ENCODE measurements at places on chromosomes 7 and 10. TPM values are rescaled to one million over a fixed set of nuclear protein-coding genes. Genes with fewer than 3 reads are reported as not detected.
A peak's percentile ranks its signal among the peaks of the same experiment; 100 is the strongest.

DNA sequence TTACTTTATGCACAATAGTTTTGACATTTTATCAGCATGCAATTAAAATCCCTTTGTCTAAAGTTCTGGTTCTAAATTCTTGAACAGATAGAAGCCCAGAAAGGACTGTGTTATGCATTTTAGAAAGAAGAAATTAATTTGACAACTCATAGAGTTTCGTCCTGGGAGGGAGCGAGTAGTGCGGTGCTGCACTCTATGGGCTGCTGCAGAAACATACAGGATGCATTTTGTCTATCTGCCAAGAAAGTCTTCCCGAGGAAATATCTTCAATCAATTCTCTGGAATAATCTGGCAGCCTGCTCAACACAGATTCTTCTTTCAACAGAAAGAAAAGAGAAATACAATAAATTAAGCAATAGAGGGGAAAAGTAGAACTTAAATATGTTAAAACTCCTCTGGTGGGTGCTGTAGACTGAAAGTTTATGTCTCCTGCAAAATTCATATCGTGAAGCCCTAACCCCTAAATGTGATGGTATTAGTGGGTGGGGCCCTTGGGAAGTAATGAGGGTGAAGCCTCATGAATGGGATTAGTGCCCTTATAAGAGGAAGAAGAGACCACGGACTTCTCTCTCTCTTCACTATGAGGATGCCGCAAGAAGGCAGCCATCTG lies 39.0 kb upstream of the IFRD1 start:
- no peak overlapping the region for H3K27ac ChIP-seq
- H3K4me3 ChIP-seq, result no peak overlapping the region
- peaks cover 6% of the 10 kb centered on the region for H3K27me3 ChIP-seq
- no peak for DNase-seq

GRCh38 chr7:18706670-18707069 lies 211.1 kb downstream of the HDAC9 start:
- DNase-seq, result no peak
- H3K27me3 ChIP-seq, result no peaks in the 10 kb centered on the region
- no peak overlapping the region for H3K4me3 ChIP-seq

GRCh38 chr7:98779800-98780587 lies 89.8 kb downstream of the TMEM130 start:
- H3K4me3 ChIP-seq, result no peak overlapping the region
- no peaks in the 10 kb centered on the region for H3K4me1 ChIP-seq
- no peaks in the 10 kb centered on the region for H3K36me3 ChIP-seq
- no peaks in the 10 kb centered on the region for H3K27me3 ChIP-seq
- no peak for DNase-seq

DNA sequence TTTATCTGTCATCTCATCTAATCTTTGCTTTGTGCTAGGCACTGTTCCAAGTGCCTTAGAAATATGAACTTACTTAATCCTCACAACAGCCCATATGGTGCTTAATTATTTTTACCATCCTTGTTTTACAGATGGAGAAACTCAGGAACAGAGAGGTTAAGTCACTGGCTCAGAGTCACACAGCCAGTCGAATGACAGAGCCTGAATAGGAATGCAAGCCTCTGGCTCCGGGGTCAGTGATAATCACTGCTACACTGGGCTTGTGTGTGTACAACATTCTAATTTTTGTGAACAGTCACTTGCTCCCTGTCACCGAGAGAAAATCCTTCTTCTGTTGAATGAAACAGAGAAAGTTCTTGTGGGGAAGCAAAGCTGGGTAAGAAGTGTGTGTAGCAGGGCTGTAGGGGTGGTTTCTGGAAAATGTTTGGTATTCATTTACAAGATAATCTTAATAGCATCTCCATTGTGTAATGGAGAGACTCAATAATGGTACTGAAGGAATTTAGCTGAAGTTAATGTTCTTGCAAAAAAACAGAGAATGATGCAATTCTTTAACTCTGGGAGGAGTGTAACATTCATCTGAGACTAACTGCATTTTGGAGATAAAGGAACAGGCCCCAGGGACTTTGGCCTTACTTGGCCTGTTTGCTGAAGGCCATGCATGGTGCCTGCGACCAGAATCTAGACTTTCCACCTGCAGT lies 290.6 kb downstream of the FRMD4A start:
- H3K27ac ChIP-seq, result no peak overlapping the region
- peaks cover 2% of the 10 kb centered on the region for H3K4me1 ChIP-seq
- no peaks in the 10 kb centered on the region for H3K27me3 ChIP-seq
- no peak for DNase-seq
- no peaks in the 10 kb centered on the region for H3K36me3 ChIP-seq
- no peak overlapping the region for H3K4me3 ChIP-seq

DNA sequence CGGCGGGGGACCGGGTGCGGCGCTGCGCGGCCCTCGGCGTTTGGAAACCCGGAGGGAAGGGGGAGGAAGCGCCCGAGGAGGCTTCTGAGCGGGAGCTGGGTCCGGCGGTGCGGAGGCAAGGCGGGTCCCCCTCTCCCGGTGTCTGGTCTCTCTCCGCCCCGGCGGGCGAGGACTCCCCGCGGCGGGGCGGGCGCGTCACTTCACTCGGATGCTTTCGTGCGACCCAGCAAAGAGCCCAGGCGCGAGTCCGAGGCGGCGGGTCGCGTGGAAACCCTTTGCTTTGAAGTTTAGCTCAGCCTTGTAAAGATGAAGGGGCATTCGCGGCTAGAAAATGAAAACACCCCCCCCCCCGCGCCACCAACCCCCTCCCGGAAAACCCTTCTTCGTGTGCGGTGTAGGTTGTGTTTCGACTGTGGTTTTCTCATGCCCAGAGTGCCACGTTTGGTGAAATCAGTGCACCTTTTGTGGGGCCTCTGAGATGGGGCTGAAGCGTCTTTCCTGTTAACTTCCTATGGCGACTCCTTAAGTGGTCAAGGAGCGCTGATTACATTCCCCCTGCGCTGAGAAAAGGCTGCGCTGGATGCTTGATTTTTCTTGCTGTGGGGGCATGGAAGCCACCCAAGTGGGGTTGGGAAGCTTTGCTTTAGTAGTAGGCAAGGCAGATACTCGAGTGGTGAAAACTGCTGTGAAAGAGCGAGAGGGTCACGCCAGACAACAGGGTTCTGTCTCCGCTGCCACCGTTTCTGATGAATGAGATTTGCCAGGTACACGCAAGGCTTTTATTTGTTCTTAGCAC lies 876 bp downstream of the GNAI1 start:
- peaks cover 43% of the 10 kb centered on the region for H3K4me1 ChIP-seq
- H3K27ac ChIP-seq, result peak overlapping the region; percentile 97
- no peaks in the 10 kb centered on the region for H3K27me3 ChIP-seq
- H3K4me3 ChIP-seq, result peak overlapping the region; percentile 99

DNA sequence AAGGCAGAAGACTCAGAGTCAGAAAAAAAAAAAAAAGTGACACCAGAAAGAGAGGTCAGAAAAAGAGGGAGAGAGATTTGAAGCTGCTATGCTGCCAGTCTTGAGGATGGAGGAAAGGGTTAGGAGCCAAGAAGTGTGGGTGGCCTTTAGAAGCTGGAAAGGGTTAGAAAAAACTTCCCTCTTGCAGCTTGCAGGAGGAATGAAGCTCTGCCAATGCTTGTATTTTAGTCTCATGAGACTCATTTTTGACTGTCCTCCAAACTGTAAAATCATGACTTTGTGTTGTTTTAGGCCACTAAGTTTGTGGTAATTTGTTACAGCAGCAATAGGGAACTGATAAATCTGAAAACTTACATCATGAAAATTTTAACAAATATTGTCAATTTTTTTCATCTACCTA lies 127.7 kb upstream of the NOBOX start:
- H3K27me3 ChIP-seq, result no peaks in the 10 kb centered on the region
- H3K4me1 ChIP-seq, result no peaks in the 10 kb centered on the region
- no peak overlapping the region for H3K27ac ChIP-seq
- no peak overlapping the region for H3K4me3 ChIP-seq
- no peak for DNase-seq

- H3K4me1 ChIP-seq, result no peaks in the 10 kb centered on the region
- DNase-seq, result no peak
- no peaks in the 10 kb centered on the region for H3K36me3 ChIP-seq
- no peak overlapping the region for H3K4me3 ChIP-seq
- H3K27ac ChIP-seq, result no peak overlapping the region
Observed at GRCh38 chr7:115379321-115379720, 457.4 kb downstream of the MDFIC start.

GRCh38 chr10:119007211-119007574 lies 22.3 kb upstream of the NANOS1 start:
- H3K4me1 ChIP-seq, result peaks cover 23% of the 10 kb centered on the region
- no peak for DNase-seq
- no peak overlapping the region for H3K27ac ChIP-seq
- no peak overlapping the region for H3K4me3 ChIP-seq
- H3K27me3 ChIP-seq, result no peaks in the 10 kb centered on the region
- no peaks in the 10 kb centered on the region for H3K36me3 ChIP-seq

- DNase-seq, result no peak
- peaks cover 17% of the 10 kb centered on the region for H3K27me3 ChIP-seq
- no peak overlapping the region for H3K4me3 ChIP-seq
- no peaks in the 10 kb centered on the region for H3K36me3 ChIP-seq
Observed at GRCh38 chr10:49645417-49645816, 31.6 kb downstream of the CHAT start.

DNA sequence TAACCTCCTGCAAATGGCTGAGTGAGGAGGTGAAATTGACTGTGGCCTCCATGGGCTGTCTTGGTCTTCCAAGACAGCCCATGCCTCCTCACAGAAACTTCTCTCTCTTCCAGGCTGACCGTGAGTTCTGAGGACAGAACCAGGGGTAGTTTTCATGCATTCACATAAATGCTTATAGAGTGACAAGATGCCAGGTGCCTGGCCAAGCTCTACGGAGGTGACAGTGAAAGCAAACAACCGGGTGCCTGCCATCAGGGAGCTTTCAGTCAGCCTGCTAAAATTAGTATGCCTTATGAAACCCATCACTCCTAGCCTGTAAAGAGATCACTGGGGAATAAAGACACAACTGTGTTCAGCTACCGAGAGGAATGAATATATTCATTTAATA lies 919 bp upstream of the RHOBTB1 start:
- DNase-seq, result no peak
- no peak overlapping the region for H3K27ac ChIP-seq
- H3K36me3 ChIP-seq, result no peaks in the 10 kb centered on the region

GRCh38 chr7:44072364-44073231 lies 7.2 kb upstream of the PGAM2 start:
- H3K36me3 ChIP-seq, result no peaks in the 10 kb centered on the region
- DNase-seq, result peak; percentile 85
- H3K27me3 ChIP-seq, result no peaks in the 10 kb centered on the region
- H3K4me3 ChIP-seq, result no peak overlapping the region
- H3K27ac ChIP-seq, result peak overlapping the region; percentile 82

DNA sequence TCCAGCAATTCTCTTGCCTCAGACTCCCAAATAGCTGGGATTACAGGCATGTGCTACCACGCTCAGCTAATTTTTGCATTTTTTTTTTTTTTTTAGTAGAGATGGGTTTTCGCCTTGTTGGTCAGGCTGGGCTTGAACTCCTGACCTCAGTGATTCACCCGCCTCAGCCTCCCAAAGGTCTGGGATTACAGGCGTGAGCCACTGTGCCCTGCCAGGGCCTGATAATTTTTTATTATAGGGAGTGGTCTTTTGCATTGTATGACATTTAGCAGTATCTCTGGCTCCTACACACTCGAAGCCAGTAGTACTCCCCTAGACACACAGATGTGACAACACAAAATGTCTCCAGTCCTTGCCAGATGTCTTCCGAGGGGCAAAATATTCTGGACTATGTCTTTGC lies 124.0 kb downstream of the DKK1 start:
- H3K27me3 ChIP-seq, result no peaks in the 10 kb centered on the region
- peaks cover 16% of the 10 kb centered on the region for H3K4me1 ChIP-seq
- H3K36me3 ChIP-seq, result no peaks in the 10 kb centered on the region
- H3K27ac ChIP-seq, result no peak overlapping the region
- no peak overlapping the region for H3K4me3 ChIP-seq

GRCh38 chr10:11397980-11398580 lies 213.4 kb downstream of the USP6NL start:
- H3K27ac ChIP-seq, result no peak overlapping the region
- no peaks in the 10 kb centered on the region for H3K36me3 ChIP-seq
- H3K4me3 ChIP-seq, result no peak overlapping the region
- DNase-seq, result no peak

DNA sequence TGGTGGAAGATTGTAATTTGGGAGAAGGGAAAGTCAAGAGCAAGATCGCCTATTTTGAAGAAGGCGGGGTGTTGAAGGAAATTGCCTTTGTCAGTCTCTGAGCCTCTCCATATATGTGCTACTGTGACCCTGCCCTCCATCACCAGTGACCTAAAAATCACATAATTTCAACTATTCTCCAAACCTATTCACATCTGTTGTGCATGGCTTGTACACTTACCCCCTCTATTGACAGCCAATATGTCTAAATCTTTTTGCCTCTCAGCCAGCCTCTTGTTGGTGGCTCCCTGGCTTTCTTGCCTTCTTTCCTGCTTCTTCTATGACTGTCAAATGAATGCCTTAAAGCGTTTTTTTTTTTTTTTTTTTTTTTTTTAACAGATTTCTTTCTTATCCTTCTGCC lies 295.6 kb downstream of the AUTS2 start:
- H3K27ac ChIP-seq, result no peak overlapping the region
- no peaks in the 10 kb centered on the region for H3K36me3 ChIP-seq
- no peak for DNase-seq
- no peaks in the 10 kb centered on the region for H3K4me1 ChIP-seq
- H3K27me3 ChIP-seq, result no peaks in the 10 kb centered on the region

- no peaks in the 10 kb centered on the region for H3K36me3 ChIP-seq
- H3K27ac ChIP-seq, result no peak overlapping the region
- peaks cover 3% of the 10 kb centered on the region for H3K27me3 ChIP-seq
- no peak overlapping the region for H3K4me3 ChIP-seq
- H3K4me1 ChIP-seq, result no peaks in the 10 kb centered on the region
Observed at GRCh38 chr7:135998081-135998480, 20.9 kb upstream of the MTPN start.

- H3K27ac ChIP-seq, result peak overlapping the region; percentile 86
- H3K36me3 ChIP-seq, result peaks cover 1% of the 10 kb centered on the region
- no peak for DNase-seq
- no peaks in the 10 kb centered on the region for H3K27me3 ChIP-seq
Observed at GRCh38 chr10:86520871-86521677, 518 bp downstream of the WAPL start.

DNA sequence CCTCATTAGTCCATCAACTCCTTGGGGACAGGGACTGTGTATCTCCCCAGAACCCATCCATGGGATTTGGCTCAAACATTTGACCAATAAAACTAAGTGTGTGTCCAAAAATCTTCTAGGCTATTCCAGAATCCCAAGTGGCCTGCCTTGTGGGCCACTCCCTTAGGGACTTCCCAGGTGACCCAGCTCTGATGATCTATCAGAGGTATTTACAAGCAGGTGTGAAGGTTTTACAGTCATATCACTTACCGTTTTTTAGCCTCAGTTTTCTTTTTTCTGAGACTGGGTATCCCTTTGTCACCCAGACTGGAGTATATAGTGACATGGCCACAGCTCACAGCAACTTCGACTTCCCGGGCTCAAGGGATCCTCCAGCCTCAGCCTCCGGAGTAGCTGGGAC lies 64.4 kb downstream of the PIP4K2A start:
- no peak overlapping the region for H3K4me3 ChIP-seq
- no peaks in the 10 kb centered on the region for H3K36me3 ChIP-seq
- peaks cover 18% of the 10 kb centered on the region for H3K4me1 ChIP-seq
- H3K27ac ChIP-seq, result no peak overlapping the region

GRCh38 chr7:20577441-20578071 lies 37.9 kb upstream of the ABCB5 start:
- no peak for DNase-seq
- H3K4me3 ChIP-seq, result no peak overlapping the region
- no peak overlapping the region for H3K27ac ChIP-seq
- no peaks in the 10 kb centered on the region for H3K27me3 ChIP-seq
- H3K4me1 ChIP-seq, result no peaks in the 10 kb centered on the region
- no peaks in the 10 kb centered on the region for H3K36me3 ChIP-seq

Gene NXPH1
- not detected for polyA plus RNA-seq

Gene ANK3
- polyA plus RNA-seq, result 9.1 TPM

Gene SLC16A9
- 2.8 TPM for polyA plus RNA-seq

Gene SEPTIN7
- 173 TPM for polyA plus RNA-seq

Gene UCMA
- polyA plus RNA-seq, result not detected

Gene TAS2R3
- polyA plus RNA-seq, result 0.59 TPM

Gene RELN
- polyA plus RNA-seq, result 0.01 TPM

Gene GIMAP4
- polyA plus RNA-seq, result 0.07 TPM

Gene CUL1
- polyA plus RNA-seq, result 50.7 TPM

Gene PUS7
- polyA plus RNA-seq, result 24.7 TPM

Data from keratinocyte (primary cell).